T-helper 17 cell (primary cell): ENCODE measurements at places on chromosomes 11 and 22.

GRCh38 chr22:26952004-26952403 is 294.6 kb downstream of the MIAT start:
- DNase-seq: no peak

DNA sequence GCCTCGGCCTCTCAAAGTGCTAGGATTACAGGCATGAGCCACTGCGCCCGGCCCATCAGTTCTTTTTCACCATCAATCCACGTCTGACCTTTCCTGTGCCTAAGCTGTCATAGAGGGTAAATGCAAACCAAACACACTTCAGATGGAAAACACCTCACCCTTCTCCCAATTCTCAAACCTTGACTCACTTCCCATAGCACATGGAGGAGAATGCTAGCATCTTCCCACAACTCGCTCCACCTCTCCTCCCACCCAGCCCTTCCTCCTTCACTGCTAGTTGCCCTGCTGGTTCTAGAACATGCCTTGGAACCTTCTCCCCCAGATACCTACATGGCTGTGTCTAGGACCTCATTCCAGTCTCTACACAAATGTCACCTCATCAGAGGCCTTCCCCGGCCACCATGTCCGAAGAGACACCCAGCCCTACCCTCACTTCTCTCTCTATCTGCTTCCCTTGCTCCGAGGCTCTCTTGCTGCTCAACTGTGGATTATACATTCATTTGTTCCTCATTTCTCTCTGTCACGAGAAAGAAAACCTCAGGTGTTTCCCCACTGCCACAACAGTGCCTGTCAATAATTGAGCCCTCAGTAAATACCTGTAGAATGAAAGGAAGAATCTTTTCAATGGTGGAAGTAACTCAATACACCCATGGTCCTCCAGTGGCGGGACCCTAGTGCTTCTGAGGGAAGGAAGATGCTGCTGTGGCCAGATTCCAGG is 21.3 kb upstream of the NCF4 start:
- no peak for DNase-seq

DNA sequence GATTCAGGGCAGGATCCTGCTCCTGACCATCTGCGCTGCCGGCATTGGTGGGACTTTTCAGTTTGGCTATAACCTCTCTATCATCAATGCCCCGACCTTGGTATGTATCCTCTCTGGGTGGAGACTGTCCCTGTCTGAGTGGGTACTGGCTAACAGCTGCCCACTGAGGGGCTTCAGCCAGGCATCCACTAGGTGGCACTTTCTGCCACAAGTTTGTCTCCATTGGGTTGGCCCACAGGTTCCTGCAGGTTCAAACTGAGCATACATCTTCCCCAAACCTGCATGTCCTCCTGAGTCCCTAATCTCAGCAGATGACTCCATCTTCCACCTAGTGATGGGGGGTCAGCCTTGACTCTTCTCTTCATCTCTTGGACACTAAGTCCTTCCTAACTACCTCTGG is 4.4 kb downstream of the SLC2A11 start:
- no peak for DNase-seq

- no peak for DNase-seq
Observed at GRCh38 chr11:74956397-74957015, 7.4 kb downstream of the SPCS2 start.

GRCh38 chr11:104836691-104837090 is 61.6 kb downstream of the CASP12 start:
- no peak for DNase-seq

- no peak for DNase-seq
Observed at GRCh38 chr11:24240496-24241175, 256.2 kb upstream of the LUZP2 start.

DNA sequence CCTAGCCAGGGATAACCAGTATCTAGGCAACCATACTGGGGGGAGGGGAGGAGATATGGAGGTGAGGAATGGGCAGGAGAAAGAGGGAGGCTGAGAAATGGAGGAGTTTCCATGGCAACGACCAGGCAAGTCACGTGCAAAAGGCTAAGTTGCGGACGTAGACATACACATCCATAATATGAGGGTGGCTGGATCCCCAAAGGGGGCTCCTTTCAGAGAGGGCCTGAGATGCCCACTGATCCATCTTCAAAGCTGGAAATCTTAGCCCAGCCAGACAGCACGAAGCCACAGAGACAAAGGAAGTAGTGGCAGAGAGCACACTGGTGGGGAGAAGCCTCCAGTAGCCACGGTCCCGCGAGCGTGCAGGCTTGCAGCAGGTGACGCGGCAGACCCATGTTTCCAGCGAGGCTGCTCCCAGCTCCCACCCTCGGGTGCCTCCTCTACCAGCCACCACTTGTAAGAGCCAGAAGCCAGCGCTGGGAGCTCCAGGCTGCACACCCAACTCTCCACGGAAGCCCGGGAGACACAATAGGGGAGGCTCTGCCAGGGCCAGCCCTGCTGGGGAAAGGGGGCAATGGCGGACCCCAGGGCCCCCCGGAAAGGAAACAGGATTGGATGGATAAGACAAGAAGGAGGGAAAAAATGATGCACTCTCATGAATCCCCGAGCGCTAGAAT is 938 bp downstream of the FXYD6 start:
- DNase-seq: no peak

DNA sequence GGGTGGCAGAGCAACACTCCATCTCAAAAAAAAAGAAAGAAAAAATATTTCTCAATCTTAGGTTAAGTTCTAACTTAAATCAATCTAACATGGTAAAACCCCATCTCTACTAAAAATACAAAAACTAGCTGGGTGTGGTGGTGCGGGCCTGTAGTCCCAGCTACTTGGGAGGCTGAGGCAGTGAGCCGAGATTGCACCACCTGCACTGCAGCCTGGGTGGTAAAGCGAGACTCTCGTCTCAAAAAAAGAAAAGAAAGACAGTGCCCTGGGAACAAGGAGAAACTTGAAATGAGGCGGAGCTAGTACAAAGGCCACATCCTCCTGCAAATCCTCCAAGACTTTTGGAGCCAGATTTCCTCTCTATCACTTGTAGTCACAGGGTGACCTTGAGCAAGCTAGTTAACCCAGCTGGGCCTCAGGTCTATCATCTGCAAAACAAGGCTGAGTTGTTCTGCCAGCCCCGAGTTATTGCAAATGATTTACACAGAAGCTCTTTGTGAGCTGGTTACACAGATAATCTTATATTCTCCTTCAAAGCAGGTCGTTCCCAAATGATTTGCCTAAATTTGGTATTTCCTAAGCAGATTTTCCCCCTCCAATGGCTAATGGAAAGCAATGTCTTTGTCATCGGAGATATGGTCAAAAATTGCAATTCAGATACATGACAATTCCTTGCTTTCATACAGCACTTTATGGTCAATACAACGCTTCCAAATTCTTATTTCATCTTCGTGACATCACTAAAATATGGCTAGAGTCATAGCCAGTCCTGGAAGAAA is 1.9 kb downstream of the ANKRD54 start:
- no peak for DNase-seq

GRCh38 chr11:13260201-13260962 is 17.2 kb upstream of the BMAL1 start:
- no peak for DNase-seq

DNA sequence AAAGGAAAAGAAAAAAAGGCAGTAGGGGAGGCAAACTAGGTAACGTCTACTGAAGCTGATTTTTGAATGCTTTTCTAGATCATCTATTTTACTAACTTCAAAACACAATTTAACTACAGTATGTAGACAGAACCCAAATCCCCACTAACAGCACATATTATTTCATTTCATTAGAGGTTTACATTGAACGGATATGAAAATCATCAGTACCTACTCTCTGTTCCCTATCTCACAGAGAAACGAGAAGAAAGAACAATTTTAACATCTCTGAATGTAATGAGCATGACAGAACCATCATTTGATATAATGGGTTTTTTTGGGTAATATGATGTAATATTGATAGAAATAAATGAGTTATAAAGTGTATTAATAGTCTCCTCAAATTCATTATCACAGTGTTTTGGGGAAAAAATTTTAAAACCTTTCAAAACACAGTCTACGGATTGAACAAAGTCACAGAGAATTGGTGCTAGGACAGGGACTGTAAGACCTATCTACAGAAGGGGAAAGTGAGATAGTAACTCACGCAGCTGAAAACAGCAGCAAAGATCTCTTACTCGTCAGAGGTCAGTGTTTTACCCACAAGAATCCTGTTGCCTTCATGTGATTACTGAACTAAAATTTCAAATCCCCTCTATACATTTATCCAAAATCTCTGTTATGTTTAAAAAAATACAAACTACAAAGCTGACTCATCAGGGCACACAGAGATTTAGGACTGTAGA is 77.3 kb downstream of the ZBTB44 start:
- no peak for DNase-seq

DNA sequence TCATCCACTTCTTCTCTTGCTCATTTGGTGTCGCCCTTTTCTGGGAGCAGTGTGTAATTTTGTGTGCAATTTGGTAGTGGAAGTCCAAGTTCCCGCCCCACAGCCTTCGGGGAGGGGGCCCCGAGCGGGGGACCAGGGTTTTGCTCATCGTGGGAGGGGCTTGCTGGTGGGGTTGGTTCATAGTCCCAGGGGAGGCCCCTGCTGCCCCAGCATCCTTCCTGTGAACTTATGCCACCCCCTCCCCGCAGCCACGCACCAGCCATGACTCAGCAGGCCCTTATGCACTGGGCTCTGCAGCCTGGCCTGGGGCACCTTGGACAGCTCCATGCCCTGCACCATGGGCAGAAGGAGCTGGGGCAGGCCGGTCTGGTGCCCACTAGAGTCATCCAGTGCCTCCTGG is 1183.6 kb downstream of the BRD1 start:
- no peak for DNase-seq

DNA sequence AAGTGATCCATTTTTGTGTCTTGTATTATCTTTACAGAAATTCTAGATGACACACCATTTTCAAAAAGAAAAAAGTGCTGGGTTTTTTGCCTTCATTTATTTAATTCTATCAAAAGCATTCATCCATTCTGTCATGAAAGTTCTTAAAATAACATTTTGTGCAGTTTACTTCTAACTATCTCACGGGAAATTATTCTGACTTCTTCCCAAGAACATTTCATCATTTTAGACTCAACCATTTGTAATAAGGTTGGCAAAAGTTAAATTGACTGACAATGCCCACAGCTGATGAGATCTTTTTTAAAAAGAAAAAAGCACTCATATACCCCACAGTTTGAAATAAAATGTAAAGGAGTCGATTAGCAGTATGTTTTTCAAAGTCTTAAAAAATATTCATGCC is 68.5 kb downstream of the SBF2 start:
- no peak for DNase-seq

DNA sequence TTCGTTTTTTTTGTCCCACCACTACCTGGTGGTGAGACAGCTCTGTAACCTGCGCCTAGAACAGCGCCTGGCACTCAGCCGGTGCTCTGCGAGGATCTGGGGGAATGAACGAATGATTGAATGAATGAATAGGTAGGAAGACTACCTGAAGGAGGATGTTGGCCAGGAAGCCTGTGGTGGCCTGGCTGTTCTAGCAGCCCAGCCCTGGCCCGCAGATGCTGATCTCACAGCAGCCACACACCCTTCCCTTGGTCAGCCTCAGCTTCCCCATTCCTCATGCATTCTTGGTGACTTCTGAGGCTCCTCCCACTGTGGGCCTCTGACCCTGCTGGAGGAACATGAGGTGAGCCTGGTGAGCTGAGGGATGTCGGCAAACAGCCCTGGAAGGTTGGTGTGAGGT is 3.7 kb downstream of the TRPM5 start:
- no peak for DNase-seq

GRCh38 chr22:30564761-30565119 is 9.7 kb downstream of the GAL3ST1 start:
- DNase-seq: no peak

- no peak for DNase-seq
Observed at GRCh38 chr11:65166893-65167292, 3.1 kb upstream of the SPDYC start.

DNA sequence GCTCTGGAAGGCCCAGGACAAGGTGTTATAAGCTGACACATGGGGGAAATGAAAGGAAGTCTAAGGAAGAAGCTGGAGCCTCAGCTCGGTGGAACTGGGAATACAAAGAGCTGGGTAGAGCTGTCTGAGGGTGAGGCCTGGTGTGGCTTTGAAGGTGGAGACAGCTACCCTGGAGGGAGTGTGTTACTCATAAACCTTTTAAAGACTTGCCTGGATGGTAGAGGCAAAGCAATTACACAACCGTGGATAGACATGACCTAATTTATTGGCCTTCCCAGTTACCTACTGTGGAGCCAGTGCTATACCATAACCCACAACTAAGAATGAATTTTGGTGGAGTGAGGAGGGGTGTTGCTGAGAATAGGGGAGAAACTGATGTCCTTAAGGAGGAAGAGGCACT is 22.6 kb downstream of the EXPH5 start:
- no peak for DNase-seq

DNA sequence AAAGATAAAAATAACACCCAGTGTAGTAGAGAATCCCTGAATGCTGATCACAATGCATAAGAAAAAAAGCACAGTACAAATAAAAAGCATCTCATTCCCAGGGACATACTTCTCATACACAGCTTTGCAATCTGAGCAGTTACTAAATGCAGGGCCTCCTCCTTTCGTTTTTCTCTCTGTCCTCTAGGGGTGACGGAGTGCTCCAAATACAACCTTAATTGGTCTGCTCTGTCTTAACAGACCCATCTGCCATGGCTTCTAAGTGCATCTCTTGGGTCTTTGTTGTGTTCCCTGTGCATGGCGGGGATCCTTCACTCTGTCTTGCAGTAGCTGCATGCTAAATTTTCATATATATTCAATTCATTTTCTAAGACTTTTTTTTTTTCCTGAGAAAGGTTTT is 1114.2 kb upstream of the RAG2 start:
- DNase-seq: no peak

DNA sequence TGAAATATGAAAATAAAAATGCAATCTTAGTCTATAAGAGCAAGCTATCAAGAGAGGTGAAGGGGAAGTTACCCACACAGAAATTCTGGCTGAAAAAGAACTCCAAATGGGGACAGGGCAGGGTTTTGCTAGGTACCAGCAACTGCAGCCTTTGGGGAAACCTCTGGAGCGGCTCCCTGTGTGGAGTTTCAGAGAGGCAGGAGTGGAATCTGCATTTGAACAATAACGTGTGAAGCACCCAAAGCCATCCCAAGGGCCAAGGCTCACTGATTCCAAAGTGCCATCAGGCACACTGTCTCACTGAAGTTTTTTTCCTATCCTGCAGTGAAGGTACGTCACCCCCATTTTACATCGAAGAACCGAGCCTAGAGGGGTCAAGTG is 87.8 kb downstream of the KCNC1 start:
- no peak for DNase-seq

DNA sequence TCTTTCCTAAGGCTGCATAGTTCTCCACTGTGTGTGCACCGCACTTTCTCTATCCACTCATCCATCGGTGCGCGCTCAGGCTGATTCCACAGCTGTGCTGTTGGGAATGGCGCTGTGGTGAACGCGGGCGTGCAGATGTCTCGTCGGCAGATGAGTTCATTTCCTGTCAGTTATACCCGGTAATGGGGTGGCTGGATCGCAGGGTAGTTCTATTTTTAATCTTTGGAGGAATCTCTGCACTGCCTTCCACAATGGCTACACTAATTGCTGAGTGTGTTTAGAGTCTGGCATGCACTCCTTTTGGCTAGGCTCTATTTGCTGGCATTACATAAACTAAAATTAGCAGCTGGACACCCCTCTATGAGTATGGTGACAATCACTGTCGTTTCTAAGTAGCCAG is 27.9 kb upstream of the KRTAP5-7 start:
- DNase-seq: no peak

GRCh38 chr11:61730240-61730994 is 22.0 kb upstream of the MYRF start:
- no peak for DNase-seq
